Upper lobe of left lung (tissue), 6 donors: ENCODE measurements at places on chromosomes 5 and 9.

DNA sequence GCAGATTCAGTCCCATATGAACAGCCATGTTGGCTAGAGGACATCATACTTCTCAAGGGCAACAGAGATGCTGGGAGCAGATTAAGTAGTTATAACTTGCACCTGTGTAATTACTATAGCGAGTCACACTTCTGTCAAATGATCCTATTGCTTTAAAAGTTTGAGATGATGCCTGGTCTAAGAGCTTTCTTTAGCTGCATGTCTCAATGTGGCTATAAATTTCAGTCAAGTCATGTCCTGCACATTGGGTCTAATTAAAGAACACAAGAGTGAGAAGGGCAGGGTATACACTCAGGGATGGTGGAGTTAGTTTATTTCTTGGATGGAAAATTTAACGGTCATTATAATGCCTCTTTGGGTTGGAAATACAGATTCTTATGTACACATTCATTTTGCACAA, 557.3 kb downstream of the RAB3C start:
- no peak for DNase-seq

DNA sequence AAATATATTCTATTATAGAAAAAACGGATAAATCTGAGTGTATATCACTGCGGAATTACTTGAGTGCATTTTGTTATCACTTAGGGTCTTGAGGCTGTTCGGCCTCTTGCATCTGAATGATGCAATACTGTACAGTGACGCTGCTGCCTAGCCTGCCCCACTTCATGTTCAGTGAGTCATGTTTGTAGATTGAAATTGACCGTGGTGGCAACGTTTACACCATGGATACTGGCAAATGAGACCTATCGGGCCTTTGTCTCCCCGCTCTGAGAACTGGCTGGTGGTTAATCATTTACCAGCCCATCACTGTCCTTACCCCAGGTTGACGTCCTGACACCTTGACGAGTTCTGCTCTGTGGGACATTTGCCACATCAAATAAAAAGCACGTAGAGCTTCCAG, 510.1 kb upstream of the ADAMTS16 start:
- DNase-seq: peak; percentile 29

GRCh38 chr9:14670718-14671117, 22.5 kb downstream of the ZDHHC21 start:
- no peak for DNase-seq

DNA sequence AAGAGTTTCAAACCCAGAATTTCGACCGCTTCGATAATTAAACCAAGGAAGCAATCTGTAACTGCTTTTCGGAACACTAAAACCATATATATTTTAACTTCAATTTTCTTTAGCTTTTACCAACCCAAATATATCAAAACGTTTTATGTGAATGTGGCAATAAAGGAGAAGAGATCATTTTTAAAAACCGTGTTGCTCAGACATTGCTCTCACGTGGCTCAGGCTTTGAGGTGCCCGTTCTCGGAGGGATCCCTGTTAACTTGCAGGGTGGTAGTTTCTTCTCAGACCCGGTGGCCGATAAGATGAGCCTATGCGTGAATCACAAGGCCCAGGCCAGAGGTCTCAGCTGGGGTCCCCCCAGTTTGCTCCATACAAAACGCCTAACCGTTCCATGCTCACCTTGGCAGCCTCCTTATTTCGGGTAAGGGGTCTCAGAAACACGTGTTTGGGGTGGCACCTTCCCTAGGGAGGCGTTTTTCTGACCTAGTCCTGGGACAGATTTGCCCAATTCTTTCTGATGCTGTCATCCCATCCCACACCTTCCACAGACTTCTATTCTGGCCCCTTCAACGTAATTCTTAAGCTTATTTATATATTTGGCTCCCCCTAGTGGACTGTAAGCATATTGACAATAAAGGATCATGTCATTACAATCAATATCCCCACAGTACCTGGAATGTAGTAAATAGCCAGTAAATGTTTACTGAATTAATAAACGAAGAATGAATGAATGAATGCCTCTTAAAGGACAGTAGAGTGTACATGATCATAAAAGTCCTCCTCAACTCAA, 48.1 kb downstream of the THBS4 start:
- DNase-seq: no peak

DNA sequence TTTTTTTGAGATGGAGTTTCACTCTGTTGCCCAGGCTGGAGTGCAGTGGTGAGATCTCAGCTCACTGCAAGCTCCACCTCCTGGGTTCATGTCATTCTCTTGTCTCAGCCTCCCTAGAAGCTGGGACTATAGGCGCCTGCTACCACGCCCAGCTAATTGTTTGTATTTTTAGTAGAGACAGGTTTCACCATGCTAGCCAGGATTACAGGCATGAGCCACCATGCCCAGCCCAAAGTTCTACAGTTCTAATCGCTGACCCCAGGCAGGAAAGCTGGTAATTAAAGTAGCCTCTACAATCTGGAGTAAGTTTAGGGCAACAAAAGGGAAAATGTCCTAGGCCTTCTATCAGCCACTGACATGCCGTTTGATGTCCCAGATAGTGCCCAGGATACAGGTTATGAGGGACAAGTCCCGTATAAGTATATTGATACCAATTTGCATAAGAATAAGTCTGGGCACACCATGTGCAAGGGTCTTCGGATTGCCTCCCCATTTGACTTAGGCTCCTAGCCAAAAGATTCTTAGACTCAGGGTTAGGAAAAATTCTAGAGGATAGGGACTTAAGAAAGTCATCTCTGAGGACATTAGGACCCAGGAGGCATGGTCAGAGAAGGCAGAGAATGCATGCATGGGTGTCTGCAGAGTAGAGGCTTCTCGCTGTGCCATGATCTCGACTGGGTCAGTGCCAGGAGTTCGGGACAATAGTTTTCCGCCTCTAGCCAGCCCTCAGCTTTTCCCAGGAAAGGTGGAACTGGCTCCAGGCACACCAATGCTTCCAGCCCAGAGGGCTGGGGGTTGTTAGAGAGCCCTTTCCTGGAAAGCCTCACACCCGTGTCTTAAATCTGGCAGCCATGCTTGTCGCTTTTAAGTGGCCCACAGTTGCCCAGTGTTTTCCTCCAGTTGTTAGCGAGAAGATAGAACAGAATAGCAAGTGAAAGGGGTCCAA, 1111.1 kb downstream of the TAF11L14 start:
- no peak for DNase-seq

DNA sequence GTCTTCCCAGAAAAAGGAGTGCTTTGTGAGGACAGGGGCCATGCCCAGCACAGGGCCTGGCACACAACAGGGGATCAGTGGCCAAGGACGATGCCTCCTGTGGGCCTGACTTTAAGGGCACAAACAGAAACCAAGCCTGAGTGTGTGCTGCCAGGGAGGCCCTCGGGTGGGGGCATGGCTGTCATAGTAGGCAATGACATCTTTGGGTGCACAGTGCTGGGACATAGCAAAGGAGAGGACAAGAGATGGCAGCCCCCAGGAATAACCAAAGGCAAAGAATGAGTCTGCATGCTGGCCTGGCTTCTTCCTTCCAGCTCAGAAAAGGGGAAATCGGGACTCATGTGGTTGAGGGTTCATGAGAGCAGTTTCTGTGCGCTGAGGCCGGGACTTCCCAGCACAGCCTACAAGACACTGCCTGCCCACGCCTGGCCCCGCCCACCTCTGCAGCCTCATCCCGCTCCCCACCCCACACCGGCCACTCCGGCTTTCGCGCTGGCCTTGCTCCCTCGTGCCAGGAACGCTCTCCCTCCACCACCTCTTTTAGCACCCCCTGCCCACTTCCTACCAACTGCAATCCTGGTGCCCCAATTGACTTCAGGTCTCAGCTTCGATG, 13.8 kb upstream of the LHX2 start:
- peak; percentile 90 for DNase-seq

GRCh38 chr5:5381310-5381913, 41.1 kb upstream of the ICE1 start:
- DNase-seq: no peak

DNA sequence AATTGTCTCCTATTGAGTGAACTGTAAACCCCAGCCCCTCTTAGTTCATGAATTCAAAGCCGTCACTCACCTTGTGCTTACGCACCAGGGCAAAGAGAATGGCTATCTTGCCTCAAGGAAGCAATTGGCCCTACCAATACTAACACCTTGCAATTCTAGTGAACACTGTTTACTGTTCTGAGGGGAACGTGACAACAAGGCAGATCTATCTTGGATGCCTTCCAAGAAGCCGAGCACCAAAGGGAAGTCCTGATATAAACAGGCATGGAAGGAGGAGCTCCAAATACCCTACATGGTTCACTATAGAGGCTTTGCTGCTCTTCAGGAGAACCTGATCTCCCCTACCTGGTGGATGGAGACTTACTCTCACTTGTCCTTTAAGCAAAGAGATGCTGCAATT, 1.7 kb upstream of the PLPPR1 start:
- DNase-seq: no peak

GRCh38 chr5:17803971-17804370, 169.7 kb downstream of the TAF11L14 start:
- no peak for DNase-seq

- DNase-seq: peak; percentile 62
These were observed 305.0 kb upstream of the IRX4 start for GRCh38 chr5:2187687-2188086.

DNA sequence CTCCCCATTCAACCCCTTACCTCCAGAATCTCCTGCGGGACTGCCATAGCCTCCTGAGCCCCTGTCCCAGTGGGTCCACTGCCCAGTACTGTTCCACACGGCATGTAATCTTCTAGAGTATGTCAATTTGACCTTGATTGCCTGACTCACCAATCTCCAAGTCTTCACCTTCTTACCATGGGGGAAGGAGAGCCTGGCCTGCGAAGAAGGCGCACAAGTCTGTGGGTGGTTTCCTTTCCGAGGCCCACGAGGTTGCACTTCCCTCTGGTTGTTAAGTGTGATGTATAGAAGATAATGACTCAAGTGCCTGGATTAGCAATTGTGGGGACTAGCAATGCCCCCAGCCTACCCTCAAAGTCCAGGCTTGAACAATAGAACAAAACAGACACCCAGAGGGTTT, 8.1 kb upstream of the TENT4A start:
- no peak for DNase-seq

- DNase-seq: no peak
These were observed 320.1 kb downstream of the TRPM3 start for GRCh38 chr9:70801181-70801829.

- no peak for DNase-seq
These were observed 58.6 kb downstream of the DIAPH1 start for GRCh38 chr5:141560151-141560550.

DNA sequence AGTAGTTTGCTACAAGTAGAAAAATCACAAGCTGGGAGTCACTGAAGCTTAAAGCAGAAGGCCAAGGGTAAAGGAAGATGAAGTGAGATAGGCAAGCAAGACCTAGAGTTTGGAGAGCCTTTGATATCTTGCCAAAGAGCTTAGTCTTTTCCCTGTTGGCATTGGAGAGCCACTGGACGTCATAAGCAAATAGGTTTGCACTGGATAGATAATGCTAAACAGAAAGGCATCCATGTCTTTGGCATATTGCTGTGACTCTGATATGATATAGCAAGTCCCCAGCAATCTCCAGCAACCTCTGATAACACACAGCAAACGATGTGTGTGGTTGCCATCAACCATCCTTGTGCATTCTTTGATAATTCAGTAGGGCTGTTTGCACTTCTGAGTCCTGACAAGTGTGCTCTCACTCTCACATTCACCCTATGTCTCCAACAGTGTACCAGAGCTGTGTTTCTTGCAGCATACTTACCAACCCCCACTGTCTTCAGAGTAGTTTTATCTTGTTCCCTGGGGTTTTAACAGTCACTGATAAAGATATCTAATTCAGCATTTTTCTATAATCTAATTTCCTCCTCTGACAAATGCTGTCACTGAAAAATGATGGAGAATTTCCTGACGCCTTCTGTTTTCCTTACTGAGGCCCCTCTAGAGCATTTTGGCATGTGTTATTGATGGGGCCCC, 16.9 kb upstream of the FREM1 start:
- DNase-seq: no peak

DNA sequence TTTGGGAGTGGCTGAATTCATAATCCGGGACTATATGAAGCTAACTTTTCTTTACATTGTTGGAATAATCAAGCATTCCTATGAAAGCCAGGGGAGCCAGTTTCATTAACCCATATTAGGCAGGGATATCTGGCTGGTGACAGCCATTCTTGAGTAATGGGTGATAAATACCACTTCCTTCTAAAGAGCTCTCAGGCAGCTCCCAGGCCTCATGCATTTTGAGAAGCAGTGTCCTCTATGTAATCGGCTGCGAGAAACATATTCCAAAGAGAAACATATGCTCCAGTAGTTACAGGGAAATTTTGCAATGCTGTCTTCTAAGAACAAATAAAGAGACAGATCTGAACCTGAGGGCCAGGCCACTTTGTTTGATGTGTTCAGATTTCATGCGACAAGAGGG, 83.1 kb downstream of the MSX2 start:
- DNase-seq: no peak

GRCh38 chr5:465591-466403, 22.8 kb downstream of the EXOC3 start:
- no peak for DNase-seq

- DNase-seq: no peak
These were observed 7.6 kb upstream of the AOPEP start for GRCh38 chr9:94718936-94719335.

DNA sequence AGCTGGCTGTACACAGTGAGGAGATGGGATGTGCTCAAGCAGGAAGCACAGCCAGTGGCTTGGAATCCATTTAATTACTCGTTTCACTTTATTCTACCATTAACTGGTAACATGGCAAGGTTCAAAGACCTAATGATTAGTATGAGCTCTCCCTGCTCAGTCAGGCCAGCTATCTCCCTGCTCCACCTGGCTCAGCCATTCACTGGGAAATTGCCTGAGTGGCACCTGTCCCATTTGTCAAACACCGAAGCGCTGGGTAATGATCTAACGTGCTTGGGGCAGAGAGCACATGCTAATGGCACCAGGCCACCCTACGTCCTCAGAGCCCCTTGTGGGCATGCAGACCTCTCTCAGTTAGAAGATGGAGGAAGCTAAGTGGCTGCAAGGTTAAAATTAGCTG, 162.2 kb downstream of the TTLL11 start:
- DNase-seq: no peak

GRCh38 chr9:86978922-86979474, 31.7 kb upstream of the GAS1 start:
- DNase-seq: no peak

DNA sequence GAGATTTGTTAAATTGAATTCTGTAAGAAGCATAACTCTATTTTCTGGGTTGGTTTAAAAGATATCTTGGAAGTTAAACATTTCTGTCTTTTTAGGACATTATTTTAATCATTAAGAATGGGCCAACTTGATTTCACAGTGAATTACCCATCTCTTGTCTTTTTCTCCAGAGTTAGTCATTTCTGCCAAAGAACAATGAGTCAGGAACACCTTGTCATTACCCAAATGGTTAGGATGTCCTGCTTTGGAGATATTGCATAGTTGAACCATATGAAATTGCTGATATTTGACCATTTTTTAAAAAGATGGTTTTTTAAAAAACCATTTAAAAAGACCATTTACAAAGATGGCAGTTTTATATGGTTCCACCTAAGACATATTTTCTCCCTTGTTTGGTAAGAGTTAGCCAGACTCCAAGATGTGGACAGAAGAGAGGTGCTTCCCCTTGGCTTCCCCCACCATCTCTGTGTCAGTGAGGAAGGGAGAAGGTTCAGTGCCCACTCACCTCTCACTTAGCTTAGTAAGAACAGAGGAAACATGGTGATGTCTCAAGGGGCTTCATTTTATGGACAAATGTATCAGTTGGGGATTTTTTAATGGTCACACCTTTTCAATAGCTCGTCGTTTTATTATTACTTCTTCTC, 103.0 kb downstream of the PCSK1 start:
- no peak for DNase-seq
